ENCODE measurements at places on chromosomes 3 and 15.

DNA sequence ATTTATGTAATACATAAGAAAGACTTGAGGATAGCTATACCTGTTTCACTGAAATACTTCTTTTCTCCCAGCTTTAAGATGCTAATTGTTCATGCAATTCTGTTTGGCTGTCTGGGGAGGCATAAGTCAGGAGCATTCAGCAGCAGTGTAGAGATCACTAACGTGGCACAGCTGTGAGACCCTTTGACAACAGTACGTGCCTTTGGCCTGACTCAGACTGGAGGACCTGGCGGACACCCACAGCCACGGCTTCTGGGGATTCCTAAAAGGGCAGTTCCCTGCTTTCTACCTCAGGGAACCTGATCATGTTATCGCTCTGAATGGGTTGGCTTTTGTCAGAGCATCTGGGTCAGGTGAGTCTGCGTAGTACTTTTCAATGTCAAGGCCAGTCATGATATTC, 295.0 kb upstream of the ICE2 start:
- DNase-seq: no peak

DNA sequence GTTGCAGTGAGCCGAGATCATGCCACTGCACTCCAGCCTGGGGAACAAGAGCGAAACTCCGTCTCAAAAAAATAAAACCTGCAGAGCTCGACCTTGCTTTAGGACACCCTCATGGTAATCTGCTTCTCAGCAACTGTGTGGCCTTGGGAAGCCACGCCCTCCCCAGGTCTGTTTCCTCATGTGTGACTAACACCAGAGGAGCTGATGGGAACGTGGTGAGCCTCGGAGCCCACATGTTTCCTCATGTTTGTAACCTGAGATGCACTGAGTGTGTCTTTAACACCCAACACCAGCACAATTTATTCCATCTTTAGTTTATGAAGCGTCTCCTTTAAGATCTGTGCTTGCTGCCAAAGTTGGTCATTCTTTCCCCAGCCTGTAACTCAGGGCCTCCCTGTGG, 142.8 kb downstream of the OCA2 start:
- DNase-seq: no peak

- peak; percentile 57 for DNase-seq
Measured at GRCh38 chr3:178170698-178171535, 365.3 kb upstream of the KCNMB2 start.

GRCh38 chr3:29493109-29493508, 212.2 kb downstream of the RBMS3 start:
- DNase-seq: no peak

GRCh38 chr3:39343076-39343717, 13.7 kb downstream of the CCR8 start:
- no peak for DNase-seq

GRCh38 chr15:56736881-56737707, 3.8 kb upstream of the ZNF280D start:
- DNase-seq: no peak

- peak; percentile 4 for DNase-seq
Measured at GRCh38 chr3:141797819-141798447, 34.7 kb downstream of the GRK7 start.

- no peak for DNase-seq
Measured at GRCh38 chr15:98678484-98678883, 30.1 kb downstream of the IGF1R start.

DNA sequence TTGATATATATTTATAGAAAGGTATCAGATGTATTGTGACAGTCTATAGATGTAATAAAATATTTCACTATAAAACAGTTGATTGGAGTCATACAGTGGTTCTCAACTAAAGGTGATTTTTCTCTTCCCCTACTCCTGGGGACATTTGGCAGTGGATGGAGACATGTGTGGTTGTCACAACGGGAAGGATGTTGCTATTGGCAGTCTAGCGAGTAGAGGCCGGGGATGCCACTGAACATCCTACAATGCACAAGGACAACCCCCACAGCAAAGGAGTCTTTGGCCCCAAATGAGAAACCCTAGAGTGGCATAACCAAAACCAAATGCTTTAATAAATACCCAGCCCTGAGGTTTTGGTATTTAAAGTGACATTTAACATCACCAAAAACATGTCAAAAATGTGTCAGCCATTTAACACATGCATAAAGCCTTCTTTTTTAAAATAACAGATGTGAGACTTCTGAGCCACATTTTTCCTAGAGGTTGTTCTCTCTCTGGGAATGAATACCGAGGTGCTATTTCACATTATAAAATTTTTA, 367.5 kb downstream of the PTPRG start:
- no peak for DNase-seq

- DNase-seq: peak; percentile 22
Measured at GRCh38 chr3:160684368-160684740, 7.4 kb downstream of the ARL14 start.

- DNase-seq: no peak
Measured at GRCh38 chr3:53802256-53802880, 43.9 kb downstream of the CHDH start.

DNA sequence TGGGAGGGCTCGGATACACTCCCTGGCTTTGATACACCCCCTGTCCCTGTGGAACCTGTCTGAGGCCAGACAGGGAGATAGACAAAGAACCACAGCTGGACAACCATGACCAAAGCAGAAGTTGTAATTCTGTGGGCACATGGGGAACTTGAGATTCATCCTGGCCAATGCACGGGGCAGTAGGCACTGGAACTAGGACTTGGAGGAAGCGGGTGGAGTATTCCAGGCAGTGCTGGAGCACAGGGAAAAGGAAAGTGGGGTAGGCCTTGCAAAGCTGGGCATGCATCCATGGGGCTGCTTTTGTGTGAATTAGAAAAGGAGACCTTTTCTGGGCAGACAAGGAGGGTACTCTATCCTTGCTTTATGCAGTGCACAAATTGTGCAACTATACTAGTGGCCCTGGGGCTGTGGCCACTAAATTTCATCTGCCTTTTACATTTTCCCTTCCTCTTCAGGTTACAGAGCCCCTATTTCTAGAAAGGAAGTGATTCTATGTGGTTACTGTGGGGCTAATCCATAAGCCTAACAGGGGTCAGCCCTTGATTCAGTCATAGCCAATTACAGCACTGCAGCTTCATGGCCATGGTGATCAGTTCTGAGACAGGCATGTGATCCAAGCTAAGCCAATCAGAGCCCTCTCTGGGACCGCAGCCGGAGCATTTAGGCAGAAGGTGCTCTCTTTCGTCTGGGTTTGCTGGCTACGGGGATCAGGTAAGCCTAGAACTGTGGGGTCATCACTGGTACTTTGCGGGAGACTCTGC, 21.0 kb downstream of the CRABP1 start:
- DNase-seq: no peak

DNA sequence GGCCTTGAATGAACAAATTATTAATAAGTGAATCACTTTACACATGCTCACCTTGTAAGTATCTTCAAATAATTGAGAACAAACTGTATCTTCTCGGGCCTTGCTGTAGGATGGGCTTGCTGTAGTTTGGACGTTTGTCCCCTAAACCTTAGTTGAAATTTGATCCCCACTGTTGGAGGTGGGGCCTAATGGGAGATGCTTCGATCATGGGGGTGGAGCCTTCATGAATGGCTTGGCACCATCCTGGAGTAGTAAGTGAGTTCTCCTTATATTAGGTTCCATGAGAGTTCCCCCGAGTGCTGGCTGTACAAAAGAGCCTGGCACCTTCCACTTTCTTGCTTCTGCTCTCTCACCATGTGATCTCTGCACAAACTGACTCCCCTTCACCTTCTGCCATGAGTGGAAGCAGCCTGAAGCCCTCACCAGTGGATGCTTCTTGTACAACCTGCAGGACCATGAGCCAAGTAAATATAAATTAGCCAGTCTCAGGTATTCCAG, 29.3 kb downstream of the PIGB start:
- no peak for DNase-seq

DNA sequence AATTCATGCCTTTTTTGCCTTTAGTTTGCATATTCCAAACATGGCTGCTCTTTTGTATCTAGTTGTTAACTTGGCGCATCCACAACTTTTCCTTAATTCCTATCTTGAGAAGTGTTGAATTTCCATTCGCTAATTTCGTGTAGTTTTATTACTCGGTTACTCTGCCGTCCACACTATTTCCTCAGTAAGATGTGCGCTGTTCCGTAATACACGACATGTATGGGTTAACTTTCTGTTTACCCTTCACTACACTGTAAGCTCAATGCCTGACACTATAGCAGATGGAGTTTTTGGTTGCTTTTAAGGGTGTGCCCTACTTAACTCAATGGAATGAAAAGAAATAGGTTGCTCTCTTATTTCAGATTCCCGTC, 724 bp downstream of the RPSA start:
- DNase-seq: no peak

- DNase-seq: no peak
Measured at GRCh38 chr3:45950686-45951600, 7.7 kb downstream of the CXCR6 start.

DNA sequence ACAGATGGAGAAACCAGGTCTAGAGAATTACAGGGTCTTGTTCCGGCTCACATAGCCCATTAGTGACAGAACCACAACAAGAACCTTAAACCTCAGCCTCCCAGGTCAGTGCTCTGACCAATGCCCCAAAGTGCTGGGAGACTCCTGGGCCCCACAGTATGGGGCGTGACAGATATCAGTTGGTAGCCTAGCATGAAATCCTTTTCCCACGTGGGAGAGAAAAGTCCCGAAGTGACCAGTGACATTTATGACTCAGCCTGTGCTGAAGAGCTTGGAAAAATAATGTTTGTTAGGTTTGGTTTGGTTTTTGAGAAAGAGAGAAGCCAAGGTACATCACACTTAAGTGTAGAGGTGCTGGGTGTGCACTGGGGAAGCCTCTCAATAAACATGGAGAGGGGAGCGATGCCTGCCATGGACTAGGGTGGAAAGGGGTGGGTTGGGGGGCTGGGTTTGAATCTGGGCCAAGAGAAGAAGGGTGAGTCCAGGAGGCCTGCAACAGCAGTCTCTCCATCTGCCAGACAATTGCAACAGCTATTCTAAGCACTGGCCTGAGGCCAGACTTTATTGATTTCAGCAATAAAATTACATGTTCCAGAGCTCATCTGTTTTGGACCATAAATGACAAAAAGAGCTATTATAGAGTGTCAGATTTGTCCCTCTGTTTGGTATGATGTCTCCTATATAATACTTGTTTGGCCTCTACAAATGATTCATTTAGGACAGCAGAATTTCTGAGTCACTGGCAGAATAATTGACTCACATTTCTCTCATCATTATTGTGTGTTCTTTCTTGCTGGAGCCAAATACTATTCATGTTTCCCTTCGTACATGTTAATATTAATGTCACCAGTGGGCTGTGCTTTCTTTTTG, 43.4 kb downstream of the C2CD4A start:
- peak; percentile 99 for DNase-seq

DNA sequence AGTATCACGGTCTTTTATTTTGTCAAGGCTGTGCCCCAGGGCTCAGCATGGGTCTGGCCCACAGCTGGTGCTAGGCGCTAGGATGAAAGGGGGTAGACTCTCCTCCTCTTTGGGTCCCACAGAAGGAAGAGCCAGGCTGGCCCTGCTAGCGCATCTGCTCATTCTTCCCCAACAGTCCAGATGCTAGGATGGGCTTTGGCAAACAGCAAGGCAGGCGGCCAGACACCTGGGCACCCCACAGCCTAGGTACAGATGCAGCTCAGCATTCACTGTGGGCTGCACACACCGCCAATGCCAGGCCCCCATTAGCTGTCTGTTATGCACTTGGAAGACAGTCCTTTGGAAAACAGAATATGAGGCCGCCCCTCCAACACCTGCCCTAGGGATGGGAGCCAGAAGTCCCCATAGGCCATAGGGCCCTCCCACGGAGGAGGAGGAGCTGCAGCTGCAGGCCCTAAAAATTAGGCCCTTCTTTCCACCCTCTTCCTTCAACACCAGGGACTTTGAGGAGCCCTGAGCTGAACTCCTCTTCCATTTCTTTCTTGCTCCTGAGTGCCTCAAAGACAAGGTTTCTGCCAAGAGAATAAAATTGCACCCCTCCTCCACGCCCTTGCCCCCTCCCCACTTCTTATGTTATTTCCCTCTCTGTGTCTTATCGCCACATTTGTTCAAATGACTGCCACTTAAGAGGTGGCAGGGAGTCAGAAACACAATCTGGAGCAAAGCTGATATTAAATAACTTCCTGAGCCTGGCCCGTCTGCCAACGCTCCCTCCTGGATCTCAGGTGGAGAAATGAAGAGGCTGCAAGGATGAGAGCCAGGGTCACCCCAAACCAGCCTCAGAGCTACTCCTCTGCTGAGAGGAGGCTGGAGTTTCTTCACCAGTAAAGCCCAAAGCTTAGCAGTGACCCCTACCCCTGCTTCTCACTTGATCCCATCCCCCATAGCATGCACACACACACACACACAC, 13.7 kb downstream of the NTRK3 start:
- DNase-seq: no peak
